ENCODE measurements at places on chromosomes 1 and 21. TPM values are rescaled to one million over a fixed set of nuclear protein-coding genes. Genes with fewer than 3 reads are reported as not detected.
A peak's percentile ranks its signal among the peaks of the same experiment; 100 is the strongest.

Gene UCHL5
- polyA plus RNA-seq, result 6.7 TPM

Gene CLCA1
- not detected for polyA plus RNA-seq

Gene SEMA4A
- 1.5 TPM for polyA plus RNA-seq

Gene S100A7
- not detected for polyA plus RNA-seq

Gene TMEM82
- polyA plus RNA-seq, result not detected

- peak; percentile 64 for DNase-seq
Measured at GRCh38 chr1:59063501-59063900, 233.4 kb upstream of the FGGY start.

GRCh38 chr1:170536924-170537551 lies 5.1 kb downstream of the GORAB start:
- DNase-seq, result no peak

GRCh38 chr1:31901838-31902509 lies 36.2 kb downstream of the PTP4A2 start:
- DNase-seq, result no peak

DNA sequence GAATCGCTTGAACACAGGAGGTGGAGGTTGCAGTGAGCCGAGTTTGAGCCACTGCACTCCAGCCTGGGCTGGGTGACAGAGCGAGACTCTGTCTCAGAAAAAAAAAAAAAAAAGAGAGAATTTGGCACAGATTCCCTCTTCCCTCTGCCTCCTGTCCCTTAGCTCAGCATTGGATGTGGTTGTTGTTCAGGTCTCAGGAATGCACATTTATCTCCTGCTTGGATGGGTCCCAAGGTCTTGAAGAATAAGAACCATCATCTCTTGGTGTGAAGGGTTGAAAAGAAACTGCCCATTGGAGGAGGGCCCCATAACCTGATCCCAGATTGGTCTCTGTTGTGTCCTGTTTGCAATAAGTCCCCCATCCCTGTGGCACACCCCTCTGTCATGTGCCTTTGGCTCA lies 34.9 kb downstream of the UBIAD1 start:
- DNase-seq, result no peak

DNA sequence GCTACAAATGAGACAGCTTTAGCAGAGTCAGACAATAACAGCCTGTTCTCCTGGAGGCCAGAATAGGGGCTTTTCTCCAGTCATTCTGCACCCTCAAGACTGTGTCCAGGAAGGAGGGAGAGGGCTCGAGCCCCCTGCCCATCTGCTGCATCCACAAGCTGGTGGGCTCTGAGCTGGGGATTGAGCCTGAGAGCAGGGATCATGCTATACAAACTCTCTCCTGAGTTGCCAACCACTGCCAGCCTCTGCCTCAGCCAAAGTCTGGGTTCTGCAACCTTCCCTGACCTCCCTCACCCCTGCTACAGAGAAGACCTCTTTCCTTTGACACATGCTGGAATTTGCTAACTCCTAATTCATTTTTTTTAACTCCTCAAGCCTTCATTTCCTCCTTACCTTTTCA lies 14.8 kb upstream of the PPM1J start:
- no peak for DNase-seq

- DNase-seq, result no peak
Measured at GRCh38 chr1:94621395-94621794, 79.8 kb upstream of the F3 start.

DNA sequence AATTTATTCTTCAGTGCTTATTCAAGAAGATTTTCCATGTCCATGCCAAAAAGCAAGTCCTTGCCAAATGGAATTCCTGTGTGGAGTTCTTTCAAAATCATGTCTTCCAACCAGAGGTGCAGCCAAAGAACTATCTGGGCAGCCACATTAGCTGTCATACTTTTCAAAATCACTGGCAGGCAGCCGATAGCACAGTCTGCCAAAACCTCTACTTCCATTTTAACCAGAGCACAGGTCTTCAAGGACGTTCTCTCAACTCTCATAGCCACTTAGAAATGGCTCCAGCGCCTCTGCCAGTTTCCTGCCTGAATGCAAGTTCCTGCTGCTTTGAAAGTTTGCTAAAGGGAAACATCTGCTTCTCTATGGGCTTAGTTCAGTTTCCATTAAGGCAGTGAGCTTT lies 975.7 kb upstream of the ADGRL4 start:
- DNase-seq, result peak; percentile 87

DNA sequence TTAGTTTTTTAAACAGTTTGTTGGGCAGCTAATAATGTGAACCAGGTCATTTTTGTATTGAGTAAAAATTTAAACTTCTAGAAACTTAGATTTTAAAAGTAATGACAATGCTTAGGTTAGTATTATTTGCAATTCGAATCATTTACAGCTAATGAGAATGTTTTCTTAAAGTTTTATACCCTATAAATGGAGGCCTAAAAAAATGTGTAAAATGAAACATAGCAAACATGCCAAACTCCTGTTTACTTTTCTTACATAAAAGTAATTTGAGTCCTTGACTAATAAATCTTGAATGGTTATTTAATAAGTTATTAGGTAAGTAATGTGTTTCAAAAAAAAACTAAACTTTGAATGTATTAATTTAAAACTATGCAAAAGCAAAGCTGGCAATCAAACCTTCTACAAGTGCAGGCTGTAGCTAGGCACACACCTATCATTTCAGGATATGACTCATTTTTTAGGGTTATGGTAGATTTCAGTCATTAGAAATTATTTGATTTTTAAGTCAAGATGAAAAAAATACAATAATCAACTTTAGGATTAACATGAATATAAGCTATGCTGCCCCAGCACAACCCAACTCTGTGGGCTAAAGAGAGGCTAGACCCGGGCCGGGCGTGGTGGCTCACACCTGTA lies 41.5 kb downstream of the CLSTN1 start:
- no peak for DNase-seq

DNA sequence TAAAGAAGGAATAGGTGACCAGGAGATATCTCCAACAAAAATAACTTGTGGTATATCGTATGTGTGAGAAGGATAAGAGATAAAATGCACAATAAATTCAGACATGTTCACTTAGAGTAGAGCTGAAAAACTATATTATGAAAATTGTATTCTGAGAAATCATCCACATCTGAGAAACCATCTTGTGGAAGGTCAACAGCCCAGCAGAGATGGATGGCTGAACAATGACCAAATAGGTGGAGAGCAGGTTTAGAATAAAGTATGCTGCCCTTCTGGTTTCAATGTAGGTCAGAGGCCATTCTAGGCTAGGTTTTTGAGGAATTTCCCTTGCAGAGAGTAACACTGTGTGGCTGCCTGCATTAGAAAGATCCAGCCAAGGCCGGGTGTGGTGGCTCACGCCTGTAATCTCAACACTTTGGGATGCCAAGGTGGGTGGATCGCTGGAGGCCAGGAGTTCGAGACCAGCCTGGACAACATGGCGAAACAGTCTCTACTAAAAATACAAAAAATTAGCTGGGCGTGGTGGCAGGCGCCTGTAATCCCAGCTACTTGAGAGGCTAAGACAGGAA lies 8.8 kb upstream of the UAP1 start:
- no peak for DNase-seq

DNA sequence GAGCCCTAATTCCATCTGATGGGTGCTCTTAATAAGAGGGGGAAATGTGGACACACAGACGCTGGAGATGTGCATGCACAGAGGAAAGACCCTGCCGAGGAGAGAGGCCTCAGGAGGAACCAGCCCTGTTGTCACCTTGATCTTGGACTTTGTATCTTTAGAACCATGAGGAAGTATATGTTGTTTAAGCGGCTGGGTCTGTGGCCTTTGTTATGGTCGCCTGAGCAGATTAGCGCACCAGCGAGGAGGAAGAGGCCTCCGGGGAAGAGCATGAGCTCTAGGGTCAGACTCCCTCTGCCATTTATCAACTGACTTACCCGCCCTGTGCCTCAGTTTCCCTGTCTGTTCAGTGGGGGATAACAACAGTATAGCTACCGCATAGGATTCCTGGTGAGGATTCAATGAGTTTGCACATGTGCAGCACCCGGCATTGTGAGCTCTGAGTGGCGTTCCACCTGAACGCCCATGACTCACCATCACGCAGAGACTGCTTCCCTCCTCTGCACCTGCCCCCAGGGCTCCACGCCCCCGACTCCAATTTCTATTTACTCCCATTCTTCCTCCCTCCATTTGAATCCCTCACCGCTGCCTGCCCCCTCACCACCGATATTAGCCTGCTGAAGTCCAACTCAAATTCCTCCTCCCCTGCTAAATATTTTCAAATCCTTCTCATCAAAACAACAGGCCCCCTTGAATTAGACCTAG lies 67.2 kb downstream of the ATP5PO start:
- DNase-seq, result no peak

DNA sequence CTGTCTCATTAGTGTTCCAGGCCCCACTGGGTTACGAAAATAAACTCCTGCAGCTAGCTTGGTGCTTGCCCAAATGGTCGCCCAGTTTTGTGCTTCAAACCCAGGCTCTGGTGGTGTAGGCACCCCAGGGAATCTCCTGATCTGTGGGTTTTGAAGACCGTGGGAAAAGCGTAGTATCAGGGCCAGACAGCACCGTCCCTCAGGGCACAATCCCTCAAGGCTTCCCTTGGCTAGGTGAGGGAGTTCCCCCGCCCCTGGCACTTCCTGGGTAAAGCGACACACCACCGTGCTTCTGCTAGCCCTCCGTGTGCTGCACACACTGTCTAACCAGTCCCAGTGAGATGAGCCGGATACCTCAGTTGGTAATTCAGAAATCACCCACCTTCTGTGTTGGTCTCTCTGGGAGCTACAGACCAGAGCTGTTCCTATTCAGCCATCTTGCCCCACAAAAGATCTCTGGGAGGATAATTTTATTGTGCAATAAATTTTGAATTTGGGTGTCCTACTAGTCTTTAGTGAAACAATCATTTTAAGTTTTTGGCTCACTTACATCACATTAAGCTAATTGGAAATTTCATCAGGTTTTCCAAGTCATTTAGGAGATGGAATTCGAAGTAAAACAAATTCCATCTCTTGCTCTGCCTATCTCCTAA lies 9.4 kb upstream of the SLC25A24 start:
- DNase-seq, result no peak

GRCh38 chr1:226637147-226637935 lies 88.8 kb downstream of the STUM start:
- no peak for DNase-seq

GRCh38 chr1:173268786-173269277 lies 61.7 kb upstream of the TNFSF4 start:
- no peak for DNase-seq

GRCh38 chr1:16064536-16065268 lies 8.7 kb downstream of the FAM131C start:
- no peak for DNase-seq

- no peak for DNase-seq
Measured at GRCh38 chr1:5617179-5617520, 375.1 kb downstream of the NPHP4 start.

- DNase-seq, result peak; percentile 98
Measured at GRCh38 chr1:234544087-234544579, 65.2 kb upstream of the TARBP1 start.
